Mesendoderm (in vitro differentiated cells): ENCODE measurements at places on chromosomes 4 and X.
A peak's percentile ranks its signal among the peaks of the same experiment; 100 is the strongest.

DNA sequence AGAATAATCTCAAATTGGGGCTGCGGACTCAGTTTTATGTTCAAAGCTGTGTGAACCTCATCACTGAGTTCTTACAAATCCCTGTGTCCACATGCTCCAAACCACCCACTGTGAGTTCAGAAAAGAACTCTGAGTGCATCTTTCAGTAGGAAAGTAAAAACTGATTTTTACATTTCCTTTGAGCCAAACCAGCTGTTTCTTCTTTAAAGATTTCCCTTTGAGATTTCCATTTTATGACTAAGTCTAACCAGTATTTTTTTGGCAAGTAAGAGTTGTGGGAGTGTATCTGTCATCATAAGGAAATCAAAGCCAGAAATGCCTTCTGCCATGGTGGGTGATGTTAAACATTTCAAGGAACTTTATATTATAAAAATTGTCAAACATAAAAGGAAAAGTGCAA lies 100.0 kb downstream of the TET2 start:
- DNase-seq: no peak
- H3K27me3 ChIP-seq: no peaks in the 10 kb centered on the region
- no peaks in the 10 kb centered on the region for H3K36me3 ChIP-seq
- no peak overlapping the region for H3K27ac ChIP-seq
- H3K4me1 ChIP-seq: no peaks in the 10 kb centered on the region
- no peak overlapping the region for H3K4me3 ChIP-seq

DNA sequence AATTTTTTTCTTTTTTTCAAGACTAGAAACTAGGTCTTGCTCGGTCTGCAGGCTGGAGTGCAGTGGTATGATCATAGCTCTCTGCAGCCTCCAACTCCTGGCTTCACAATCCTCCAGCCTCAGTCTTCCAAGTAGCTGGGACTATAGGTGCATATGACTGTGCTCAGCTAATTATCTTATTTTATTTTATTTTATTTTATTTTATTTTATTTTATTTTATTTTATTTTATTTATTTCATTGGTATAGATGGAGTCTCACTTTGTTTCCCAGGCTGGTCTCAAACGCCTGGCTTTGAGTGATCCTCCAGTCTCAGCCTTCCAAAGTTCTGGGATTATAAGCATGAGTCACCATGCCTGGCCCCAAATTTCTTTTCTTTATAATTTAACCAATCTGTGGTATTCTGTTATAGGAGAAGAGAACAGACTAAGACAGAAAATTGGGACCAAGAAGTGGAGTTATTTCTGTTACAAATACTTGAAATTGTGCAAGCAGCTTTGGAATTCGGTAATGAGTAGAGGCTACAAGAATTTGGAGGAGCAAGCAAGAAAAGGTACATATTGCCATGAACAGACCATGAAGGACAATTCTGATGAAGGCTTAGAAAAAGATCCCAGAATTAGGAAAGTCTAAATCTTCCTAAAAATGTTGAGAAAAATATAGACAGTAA lies 4.0 kb upstream of the PRDM5 start:
- H3K36me3 ChIP-seq: no peaks in the 10 kb centered on the region
- H3K4me1 ChIP-seq: no peaks in the 10 kb centered on the region
- DNase-seq: no peak
- H3K27ac ChIP-seq: no peak overlapping the region

- H3K36me3 ChIP-seq: no peaks in the 10 kb centered on the region
- no peak overlapping the region for H3K27ac ChIP-seq
- peak; percentile 23 for DNase-seq
- no peak overlapping the region for H3K4me3 ChIP-seq
- H3K4me1 ChIP-seq: no peaks in the 10 kb centered on the region
Measured at GRCh38 chrX:23844502-23845138, 61.6 kb downstream of the SAT1 start.

DNA sequence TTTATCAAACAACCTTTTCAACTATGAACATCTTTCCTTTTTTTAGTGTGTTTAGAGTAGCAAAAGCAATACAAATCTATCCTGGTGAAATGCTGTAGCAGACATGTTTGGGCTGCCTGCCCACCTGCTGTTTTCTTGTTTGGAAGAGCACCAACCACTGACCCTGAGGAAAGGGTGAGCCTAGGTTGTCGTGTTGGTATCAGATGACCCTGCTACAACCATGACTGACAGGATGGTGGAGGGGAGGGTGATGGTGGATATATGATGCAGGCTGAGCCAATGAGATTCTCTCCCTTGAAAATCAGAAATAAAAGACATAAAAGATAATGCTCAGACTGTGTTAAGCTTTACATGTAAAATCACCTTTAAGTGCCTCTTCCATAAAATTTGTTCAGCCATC lies 201.2 kb downstream of the NPNT start:
- H3K27me3 ChIP-seq: no peaks in the 10 kb centered on the region
- no peak overlapping the region for H3K27ac ChIP-seq
- peak; percentile 11 for DNase-seq
- H3K36me3 ChIP-seq: no peaks in the 10 kb centered on the region
- H3K4me1 ChIP-seq: no peaks in the 10 kb centered on the region
- no peak overlapping the region for H3K4me3 ChIP-seq

DNA sequence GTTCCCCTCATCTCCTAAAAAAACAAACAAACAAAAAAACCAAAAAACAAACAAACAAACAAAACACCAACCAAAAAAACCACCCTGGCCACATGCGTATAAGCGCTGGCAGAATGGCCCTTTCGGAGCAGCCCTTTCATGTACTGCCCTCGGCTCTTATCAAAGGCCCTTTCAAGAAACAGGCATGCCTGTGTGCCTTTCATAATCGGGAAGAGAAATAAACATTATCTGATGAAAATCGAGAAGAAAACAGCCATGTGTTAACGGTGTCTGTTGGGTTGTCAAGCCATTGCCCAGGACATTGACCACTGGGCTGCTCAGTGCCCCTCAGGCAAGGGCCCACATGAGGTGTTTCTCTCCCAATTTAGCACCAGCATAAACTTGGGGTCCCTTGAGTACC lies 68.3 kb downstream of the PJA1 start:
- H3K4me1 ChIP-seq: peaks cover 5% of the 10 kb centered on the region
- DNase-seq: no peak
- H3K36me3 ChIP-seq: no peaks in the 10 kb centered on the region

DNA sequence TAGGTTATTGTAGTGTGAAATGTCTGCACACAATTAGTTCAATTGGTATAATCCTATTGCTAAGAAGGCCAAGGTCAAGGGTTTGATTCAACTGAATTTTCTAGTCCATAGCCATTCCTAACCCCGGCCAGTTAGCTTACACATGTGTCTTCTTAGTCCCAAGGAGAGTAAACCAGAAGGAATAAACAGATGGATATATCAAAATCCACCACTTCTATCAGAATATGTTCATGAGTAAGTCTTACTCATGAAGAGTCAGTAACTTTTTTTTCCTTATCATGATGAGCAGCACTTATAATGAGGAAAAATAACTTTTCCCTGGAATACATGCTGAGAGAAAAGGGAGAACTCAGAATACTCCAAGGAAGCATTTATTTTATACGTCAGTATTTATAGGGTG lies 9.5 kb downstream of the HHIP start:
- no peak for DNase-seq
- H3K27ac ChIP-seq: no peak overlapping the region
- H3K27me3 ChIP-seq: no peaks in the 10 kb centered on the region
- H3K4me3 ChIP-seq: no peak overlapping the region
- no peaks in the 10 kb centered on the region for H3K4me1 ChIP-seq
- no peaks in the 10 kb centered on the region for H3K36me3 ChIP-seq

- H3K4me1 ChIP-seq: no peaks in the 10 kb centered on the region
- H3K27me3 ChIP-seq: no peaks in the 10 kb centered on the region
- no peak overlapping the region for H3K27ac ChIP-seq
- no peak for DNase-seq
- no peak overlapping the region for H3K4me3 ChIP-seq
- no peaks in the 10 kb centered on the region for H3K36me3 ChIP-seq
Measured at GRCh38 chr4:52142816-52143215, 91.7 kb downstream of the SPATA18 start.

DNA sequence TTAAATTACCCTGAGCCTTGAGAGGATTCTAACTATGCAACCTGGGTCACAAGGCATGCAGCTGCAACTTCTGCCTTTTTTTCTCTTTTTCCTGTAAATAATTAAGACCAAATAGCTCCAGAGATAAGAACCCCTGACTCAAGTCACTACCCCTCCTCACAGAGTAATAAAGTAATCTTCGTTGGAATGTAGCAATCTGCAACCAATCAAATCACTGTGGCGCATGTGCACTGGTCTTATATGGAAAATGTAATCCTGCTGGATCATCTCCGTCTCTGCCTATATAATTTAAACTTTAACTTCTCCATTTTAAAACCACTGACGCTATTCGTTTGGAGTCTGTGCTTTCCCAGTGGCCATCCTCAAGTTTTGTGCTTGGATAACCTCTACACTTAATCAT lies 6.1 kb upstream of the EFHC2 start:
- no peak overlapping the region for H3K27ac ChIP-seq
- H3K27me3 ChIP-seq: no peaks in the 10 kb centered on the region
- no peaks in the 10 kb centered on the region for H3K36me3 ChIP-seq
- H3K4me1 ChIP-seq: no peaks in the 10 kb centered on the region
- no peak overlapping the region for H3K4me3 ChIP-seq

DNA sequence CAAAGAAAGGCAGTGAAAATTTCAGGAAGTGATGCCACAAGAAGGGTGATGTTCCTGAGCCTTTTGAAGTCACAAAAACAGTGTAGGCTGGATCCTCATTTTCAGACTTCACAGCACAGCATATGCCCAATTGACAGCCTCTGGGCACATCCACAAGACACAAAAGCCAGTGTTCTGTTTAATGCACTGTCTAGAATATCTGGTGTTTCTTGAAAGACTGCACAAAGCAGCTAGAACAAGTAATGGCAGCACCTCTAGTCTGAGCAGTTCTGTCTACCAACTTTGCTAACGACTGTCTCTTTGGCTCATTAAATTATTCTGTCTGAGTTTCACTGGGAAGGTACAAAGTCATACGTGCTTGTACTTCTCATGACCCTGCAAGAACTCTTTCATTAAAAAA lies 417.1 kb upstream of the GALNT7 start:
- no peak overlapping the region for H3K4me3 ChIP-seq
- DNase-seq: no peak
- H3K27me3 ChIP-seq: no peaks in the 10 kb centered on the region
- no peak overlapping the region for H3K27ac ChIP-seq
- no peaks in the 10 kb centered on the region for H3K36me3 ChIP-seq
- H3K4me1 ChIP-seq: no peaks in the 10 kb centered on the region
